ENCODE measurements at places on chromosomes 3 and 15.
A peak's percentile ranks its signal among the peaks of the same experiment; 100 is the strongest.

DNA sequence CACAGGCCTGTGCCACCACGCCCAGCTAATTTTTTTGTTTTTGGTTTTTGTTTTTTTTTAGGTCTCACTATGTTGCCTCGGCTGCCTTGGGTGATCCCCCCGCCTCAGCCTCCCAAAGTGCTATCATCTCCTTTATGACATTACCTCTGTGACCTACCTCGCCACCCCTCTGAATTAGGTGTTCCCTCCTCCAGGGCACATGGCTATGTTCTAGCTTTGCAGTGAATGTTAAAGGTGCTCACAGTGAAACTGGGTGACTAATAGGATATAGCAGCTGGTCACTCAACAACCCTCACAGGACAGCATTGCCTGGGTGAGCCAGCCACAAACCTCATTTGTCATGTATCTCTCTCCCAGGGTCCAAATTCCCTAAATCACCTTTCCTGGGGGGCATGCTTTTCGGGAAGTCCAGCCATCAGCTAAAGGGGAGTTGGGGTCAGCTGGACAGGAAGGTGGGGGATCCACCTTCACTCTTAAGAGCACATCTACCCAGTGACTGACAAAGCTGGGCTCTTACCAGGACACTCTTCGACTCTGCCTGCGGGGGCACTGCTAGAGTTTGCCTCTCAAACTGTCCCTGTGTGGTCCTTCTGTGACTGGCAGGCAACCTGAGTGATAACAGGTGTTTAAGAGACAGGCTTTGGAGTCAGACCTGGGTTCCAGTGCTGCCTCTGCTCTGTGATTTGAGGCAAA lies 1.6 kb upstream of the TTLL3 start:
- peak; percentile 34 for DNase-seq

DNA sequence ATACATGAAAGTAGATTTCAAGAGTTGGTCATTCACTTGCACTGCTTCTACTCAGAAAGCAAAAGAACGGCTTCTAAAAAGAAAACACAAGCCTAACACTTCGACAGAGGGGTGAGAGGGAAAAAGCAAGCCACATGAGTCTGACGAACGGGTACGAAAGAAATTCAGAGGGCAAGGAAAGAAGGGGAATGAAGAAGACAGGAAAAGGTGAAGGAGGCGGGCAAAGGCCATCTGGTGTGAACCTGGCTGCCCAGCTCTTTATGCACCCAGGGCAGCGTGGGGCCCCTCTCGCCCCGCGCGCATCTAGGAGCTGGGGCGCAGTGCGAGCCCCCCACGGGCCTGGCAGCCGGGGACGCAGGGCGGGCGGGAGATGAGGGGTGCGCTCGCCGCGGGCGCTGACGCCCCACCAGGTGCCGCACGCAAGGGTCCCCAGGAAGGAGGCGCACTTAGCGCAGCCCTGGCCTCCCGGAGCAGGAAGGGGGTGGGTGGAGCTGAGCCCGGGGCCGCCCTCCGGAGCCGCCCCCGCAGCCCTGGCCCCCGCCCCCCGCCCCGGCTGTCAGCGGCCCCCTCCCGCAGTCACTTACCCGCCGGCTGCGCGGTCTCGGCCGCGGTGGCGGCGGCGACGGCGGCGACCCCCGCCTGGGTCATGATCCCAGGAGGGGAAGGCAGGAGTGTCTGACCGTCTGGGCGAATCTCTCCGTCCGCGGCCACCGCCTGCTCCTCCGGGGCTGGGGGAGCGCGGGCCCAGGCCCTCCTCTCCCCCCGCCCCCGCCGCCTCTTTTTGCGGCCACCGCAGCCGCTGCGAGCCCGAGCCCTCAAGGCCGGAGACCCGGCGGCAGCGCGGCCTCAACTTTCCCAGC lies at the start of gene USF3:
Gene USF3, minus strand, starts transcription at position 857 of the 860 bp plus-strand sequence. CDS start 21,764 bp downstream, outside the sequence.
- peak; percentile 68 for DNase-seq

DNA sequence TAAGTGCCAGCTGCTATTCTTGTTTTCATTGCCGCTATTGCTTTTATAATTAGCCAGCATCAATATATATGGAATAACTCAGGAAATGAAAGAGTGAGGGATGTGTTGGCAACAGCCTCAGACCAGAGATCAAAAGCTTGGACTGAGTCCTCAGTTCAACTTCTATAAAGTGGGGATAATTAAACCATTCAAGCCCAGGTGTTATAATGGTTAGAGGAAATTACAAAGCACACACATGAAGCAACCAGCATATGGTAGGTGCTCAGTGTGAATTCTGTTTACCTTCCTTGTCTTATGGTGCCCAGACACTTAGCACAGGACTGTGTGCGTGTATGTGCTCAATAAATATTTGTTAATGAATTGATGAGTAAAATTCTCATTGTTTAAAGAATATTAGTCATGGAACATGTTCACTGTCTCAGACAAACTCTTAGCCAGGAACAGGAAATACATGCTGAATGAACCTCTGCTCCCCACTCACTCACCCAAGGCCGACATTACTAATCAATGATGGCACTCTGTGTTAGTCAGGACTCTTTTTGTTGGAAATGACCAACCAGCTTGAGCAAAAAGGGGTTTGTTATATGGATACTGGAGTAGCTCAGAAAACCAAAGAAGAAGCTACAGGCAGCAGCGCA lies 16.7 kb upstream of the CCDC174 start:
- peak; percentile 63 for DNase-seq

- DNase-seq: no peak
These were observed 150.7 kb downstream of the OPA1 start for GRCh38 chr3:193743702-193744047.

- DNase-seq: no peak
These were observed 2.3 kb upstream of the LMLN start for GRCh38 chr3:197957790-197958133.

DNA sequence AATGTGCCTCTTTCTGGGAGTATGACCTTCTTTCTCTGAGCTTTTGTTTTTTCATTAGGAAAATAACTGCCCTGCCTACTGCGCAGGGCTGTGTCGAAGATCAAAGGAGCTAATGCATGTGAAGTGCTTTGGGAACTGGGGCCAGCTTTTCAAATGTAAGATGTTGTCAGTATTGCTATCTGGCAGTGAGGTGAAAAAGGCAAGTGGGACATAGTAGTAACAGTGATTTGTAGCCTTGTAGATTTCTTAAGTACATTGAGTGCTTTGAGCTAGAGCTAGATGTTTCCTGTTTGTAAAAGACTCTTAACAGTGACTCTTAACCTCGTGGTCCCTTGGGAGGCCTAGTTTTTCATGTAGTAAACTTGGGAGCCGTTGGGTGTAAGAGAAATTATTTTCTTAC lies 126.5 kb downstream of the ECT2 start:
- DNase-seq: no peak

DNA sequence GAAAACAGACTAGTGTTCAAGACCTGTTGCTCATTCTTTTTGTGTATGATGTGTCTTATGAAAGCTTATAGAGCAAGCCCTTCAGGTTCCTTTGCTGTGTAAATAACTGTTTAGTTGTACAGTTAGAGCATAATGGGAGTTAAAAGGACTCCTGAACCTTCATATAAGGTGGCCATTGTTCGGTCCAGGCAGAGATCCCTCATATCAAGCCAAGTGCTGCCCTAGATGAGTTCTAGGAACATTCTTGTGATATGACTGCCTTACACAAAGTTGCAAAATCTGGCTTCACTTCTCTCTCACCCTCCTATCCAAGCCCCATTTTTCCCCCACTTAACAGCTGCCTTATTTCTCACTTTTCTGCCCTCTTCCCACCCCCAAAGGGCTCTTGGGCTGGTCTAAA lies 26.9 kb downstream of the GYG1 start:
- DNase-seq: peak; percentile 49

DNA sequence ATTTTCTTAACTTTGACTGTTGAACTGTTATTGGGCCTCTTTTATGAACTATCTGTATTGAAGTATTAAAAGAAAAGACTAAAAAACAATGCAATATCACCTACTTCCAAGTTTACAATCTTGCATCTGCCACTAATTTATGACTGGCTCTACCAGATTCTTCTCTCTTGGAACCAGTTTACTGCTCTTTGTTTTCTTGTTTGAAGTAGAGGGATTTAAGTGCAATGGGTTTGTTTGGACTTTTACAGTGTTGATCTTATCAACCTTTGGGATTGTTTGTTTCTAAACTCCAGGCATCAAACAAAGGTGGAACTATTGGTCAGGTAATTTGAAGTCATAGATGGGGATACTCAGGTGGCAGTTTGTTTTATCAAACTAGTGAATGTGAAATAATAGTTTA lies 43.0 kb upstream of the MEIS2 start:
- no peak for DNase-seq

DNA sequence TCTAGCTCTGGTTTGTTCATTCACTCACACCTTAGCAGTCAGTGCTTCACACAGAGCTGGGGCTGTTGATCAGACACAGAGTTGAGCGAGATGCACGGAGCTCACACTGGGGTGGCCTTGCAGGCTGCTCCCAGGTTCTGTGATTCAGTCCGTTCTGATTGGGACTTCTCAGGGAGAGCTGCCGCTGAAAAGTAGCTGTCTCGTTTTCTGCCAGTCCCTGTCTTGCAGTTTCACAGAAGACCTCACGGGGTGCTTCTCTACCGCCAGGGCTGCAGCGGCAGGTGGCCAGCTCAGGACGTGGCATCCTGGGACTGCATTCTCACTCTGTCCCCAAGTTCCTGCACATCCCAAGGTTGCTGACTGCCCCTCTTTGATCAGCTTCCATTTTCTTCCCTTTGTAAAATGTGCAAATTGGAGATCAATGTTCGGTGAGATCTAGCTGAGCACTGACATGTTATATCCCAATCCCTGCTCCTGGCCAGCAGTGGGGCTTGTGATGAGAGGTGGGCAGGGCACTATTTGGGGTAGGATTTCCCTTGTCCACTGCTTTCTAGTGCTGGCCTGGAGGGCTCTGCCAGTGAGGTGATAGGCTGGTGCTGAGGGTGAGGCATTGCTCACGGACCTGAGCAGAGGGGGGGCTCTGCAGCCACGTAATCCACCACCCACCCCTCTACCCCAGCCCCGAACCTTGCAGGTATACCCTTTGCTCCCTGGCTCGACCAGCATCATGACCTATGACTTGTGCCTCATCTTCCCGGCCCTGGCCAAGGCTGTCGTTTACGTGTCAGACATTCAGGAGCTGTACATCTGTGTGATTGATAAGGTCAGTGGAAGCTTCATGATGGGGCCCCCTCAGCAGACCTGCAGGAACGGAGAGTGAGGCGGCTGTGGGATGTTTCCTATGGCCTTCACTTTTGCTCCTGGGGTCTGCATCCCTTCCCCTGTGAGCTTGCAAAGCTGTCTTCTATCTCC lies 5.3 kb upstream of the TXNRD3 start:
- DNase-seq: no peak

- DNase-seq: no peak
These were observed 16.8 kb upstream of the SRP14 start for GRCh38 chr15:40055576-40056293.

GRCh38 chr3:178850450-178851190 lies 221.0 kb downstream of the ZMAT3 start:
- peak; percentile 29 for DNase-seq

GRCh38 chr3:48451270-48451669 lies 4.7 kb downstream of the ATRIP start:
- DNase-seq: no peak

DNA sequence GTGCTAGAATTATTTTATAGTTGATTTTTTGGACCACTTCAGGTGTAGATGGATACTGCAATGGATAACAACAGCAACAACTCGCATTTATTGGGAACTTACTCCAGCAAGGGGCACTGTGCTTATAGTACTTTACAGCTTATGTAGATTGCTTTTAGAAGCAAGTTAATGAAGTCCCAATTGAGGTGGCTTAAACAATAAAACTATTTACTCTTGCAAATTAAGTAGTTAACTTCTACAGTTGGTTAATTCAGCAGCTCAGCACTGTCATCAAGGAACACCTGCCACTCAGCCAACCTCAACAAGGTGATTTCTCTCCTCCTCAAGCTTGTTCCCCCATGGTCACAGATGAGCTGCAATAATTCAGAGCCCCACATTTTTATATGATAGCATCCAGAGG lies 124.1 kb downstream of the RASA2 start:
- DNase-seq: no peak

DNA sequence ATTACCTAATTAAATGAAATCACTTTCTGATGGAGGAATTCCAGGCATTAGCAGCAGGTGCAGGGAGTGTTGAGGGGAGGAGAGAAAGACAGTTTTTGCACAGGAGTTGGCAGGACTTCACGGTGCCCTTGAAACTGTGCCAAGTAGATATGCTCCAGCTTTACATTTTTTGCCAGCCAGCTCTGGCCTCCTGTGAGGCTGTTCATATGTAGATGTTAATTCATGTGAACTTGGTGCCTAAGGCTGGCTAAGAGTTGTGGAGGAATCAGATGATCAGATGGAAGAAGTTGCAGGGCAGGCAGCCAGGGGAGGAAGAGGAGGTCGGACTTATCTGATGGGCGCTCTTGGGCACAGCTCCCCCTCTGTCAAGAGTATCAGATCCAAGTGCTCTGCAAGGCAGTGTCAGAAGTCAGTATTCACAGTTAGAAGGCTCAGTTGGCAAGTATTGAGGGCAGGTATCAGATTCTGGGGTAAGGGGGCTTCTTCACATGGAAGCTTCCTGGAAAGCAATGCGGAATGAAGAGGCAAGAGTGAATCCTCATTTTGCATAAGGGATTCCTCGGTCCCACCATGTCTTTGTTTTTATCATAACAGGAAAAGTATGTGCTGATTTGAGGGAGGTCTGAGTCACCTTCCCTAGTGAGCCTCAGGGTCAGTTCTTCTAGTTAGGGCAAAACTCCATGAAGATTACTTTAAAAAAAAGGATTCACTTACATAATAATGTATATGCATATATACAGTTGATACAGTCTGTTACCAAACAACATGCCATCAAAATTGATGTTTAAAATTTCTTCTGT lies 172.6 kb upstream of the UMPS start:
- peak; percentile 81 for DNase-seq

- DNase-seq: no peak
These were observed 356.0 kb downstream of the TBC1D5 start for GRCh38 chr3:17386432-17386831.

- DNase-seq: no peak
These were observed 582.8 kb downstream of the PDCD6IP start for GRCh38 chr3:34381243-34381642.

DNA sequence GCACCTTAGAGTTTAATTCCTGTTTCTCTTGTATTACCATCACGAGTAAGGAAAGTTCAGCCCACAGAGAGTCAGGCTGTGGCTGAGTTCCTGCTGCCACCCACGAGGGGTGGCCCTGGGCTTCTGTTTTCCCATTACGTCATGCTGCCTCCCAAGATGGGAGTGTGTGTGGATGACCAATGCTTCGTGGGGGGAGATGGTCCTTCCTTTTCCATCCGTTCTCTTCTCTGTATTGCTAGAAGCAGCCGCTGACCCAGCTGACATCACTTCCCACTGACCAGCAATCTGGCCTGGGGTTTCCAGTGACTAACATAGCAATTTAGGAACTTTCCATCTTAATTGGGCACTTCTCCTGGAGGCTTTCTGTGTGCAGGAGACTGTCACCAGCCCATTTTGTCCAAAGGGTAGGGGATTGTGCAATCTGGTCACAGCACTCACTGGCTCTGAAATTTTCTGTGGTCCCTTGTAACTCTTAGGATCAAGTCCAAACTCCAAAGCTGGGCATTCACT lies 9.3 kb downstream of the IRAK2 start:
- peak; percentile 75 for DNase-seq

DNA sequence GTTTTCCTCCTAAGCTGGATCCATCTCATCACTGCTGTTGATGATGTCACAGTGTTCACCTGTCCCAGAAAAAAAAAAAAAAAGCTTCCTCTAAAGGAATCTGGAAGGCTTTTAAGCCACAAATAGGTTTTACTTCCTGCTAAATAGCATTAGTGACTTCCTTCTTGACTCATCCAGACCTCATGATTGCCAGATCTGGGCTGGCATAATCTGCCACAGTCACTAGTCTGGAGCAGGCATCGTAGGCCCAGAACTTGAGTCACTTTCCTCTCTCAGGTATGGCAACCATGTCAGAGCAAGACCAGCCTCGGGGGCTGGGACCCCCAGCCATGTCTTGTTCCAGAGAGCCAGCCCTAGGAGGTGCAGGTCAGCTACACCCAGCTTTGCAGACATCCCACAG lies 266.5 kb upstream of the CADM2 start:
- DNase-seq: no peak

GRCh38 chr15:60729850-60730458 lies 251.0 kb upstream of the ICE2 start:
- DNase-seq: no peak
